Vagina (tissue), 2 donors: ENCODE measurements at places on chromosomes 2 and 18.

GRCh38 chr2:220198896-220199295 is 571.5 kb downstream of the SLC4A3 start:
- no peak overlapping the region for H3K27ac ChIP-seq
- no peak overlapping the region for H3K4me3 ChIP-seq
- no peaks in the 10 kb centered on the region for H3K27me3 ChIP-seq
- H3K36me3 ChIP-seq: no peaks in the 10 kb centered on the region
- H3K4me1 ChIP-seq: peaks cover 8% of the 10 kb centered on the region

GRCh38 chr2:46050489-46050888 is 246.7 kb upstream of the EPAS1 start:
- DNase-seq: no peak
- H3K4me1 ChIP-seq: no peaks in the 10 kb centered on the region
- no peak overlapping the region for H3K4me3 ChIP-seq

GRCh38 chr2:1431886-1432400 is 18.7 kb downstream of the TPO start:
- no peaks in the 10 kb centered on the region for H3K4me1 ChIP-seq
- no peak for DNase-seq
- H3K27ac ChIP-seq: no peak overlapping the region
- no peak overlapping the region for H3K4me3 ChIP-seq

DNA sequence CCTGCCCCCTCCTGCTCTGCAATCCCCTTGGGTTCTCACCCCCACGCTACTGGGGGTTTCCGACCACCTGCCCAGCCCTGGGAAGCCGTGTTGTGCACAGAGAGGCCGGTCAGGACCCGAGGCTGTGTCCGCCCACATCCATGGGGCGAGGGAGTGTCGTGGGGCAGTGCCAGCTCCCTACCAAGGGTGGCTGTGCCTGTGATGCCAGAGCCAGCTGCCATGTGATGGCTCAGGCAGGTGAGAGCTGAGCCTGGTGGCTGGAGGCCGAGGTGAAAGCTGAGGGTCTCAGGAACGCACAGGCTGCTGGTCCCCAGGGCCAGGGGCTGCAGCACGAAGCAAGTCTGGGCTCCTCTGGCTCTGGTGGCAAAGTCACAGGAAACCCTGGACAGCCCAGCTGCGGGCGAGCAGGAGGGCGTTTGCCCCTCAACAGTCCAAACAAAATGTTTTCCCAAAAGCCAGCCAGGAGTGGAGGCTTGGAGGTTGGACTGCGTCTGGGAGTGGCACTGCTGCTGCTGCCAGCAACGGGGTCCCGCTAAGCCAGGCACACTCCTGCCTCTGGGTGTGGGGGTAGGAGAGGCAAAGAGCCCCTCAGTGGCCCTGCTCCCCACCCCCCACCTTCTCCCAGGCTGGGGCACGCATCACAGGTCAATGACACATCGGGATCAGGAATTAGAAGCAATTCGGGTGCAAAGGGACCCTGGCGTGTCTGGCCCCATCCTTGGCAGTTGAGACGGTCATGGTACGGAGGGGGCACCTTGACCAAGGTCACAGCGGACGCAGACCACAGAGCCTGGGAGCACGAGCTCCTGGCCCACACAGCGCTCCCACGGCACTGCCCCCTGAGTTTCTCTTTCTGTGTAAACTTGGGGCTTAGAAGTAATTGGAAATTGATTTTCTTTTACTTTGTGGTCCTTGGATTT is 72.4 kb upstream of the GPC1 start:
- H3K4me1 ChIP-seq: no peaks in the 10 kb centered on the region
- H3K27me3 ChIP-seq: no peaks in the 10 kb centered on the region
- no peaks in the 10 kb centered on the region for H3K36me3 ChIP-seq
- H3K4me3 ChIP-seq: no peak overlapping the region
- H3K27ac ChIP-seq: no peak overlapping the region
- no peak for DNase-seq

DNA sequence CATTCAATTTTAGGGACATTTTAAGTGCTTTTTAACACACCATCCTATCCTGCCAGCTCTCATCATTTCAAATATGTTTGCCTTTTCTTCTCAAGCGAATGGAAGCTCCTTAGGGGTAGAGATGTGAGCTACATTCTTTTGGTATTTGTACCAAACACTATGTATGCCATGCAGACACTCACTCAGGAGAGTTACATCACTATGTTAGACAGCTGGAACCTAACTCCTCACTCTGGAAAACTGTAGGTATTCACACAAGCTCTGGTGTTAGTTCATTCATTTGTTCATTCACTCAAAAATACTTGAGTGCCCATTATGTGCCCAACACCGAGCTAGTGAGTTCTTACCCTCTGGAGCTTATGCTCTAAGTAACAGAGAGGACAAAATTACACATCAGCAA is 26.4 kb upstream of the RNU4ATAC start:
- H3K27ac ChIP-seq: no peak overlapping the region
- no peak overlapping the region for H3K4me3 ChIP-seq
- peaks cover 19% of the 10 kb centered on the region for H3K36me3 ChIP-seq

- H3K4me3 ChIP-seq: no peak overlapping the region
- no peak for DNase-seq
- H3K36me3 ChIP-seq: no peaks in the 10 kb centered on the region
- no peaks in the 10 kb centered on the region for H3K4me1 ChIP-seq
- no peaks in the 10 kb centered on the region for H3K27me3 ChIP-seq
- H3K27ac ChIP-seq: no peak overlapping the region
These were observed 151.4 kb downstream of the ETAA1 start for GRCh38 chr2:67548317-67549201.

GRCh38 chr18:58814317-58814716 is 50.4 kb upstream of the ZNF532 start:
- H3K4me1 ChIP-seq: no peaks in the 10 kb centered on the region
- no peaks in the 10 kb centered on the region for H3K36me3 ChIP-seq
- H3K4me3 ChIP-seq: no peak overlapping the region
- no peaks in the 10 kb centered on the region for H3K27me3 ChIP-seq
- no peak overlapping the region for H3K27ac ChIP-seq

DNA sequence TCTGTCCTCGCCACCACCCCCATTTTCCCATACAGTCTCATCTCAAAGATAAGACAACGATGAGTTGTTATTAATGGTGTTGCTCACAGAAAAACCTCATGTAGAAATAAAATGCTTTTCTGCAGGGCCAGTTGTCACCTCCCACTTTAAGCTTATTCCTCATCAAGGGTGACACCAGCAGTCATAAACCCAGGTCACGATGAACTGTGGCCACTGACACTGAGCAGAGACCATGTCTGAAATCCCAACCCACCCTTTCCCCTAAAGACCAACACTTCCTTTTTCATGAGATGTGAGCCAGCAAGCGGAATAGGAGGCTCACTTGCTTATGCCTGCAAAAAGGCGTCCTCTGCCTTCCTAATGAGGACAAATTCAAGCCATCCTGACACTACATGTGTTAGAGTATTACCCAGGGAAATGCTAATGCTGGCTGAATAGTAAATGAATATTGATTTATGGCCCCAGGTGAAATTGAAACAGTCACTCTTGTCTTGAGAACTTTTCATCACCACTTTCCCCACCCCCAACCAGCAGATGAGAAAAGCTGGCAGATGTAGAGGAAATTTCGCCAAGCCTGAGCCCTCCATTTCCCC is 228.4 kb downstream of the MGAT5 start:
- H3K27me3 ChIP-seq: no peaks in the 10 kb centered on the region
- no peak overlapping the region for H3K4me3 ChIP-seq
- H3K27ac ChIP-seq: no peak overlapping the region
- no peaks in the 10 kb centered on the region for H3K4me1 ChIP-seq

DNA sequence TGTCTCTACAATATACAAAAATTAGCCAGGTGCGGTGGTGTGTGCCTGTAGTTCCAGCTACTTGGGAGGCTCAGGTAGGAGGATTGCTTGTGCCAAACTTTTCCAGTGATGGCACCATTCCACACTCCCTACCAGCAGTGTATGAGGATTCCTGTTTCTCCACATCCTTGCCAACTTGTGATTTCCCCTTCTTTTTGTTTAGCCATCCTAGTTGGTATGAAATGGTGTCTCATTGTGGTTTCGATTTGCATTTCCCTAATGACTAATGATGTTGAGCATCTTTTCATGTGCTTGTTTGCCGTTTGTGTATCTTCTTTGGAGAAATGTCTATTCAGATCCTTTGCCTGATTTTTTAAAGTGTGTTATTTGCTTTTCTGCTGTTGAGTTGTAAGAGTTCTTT is 41.0 kb downstream of the EPB41L5 start:
- no peaks in the 10 kb centered on the region for H3K27me3 ChIP-seq
- no peak overlapping the region for H3K27ac ChIP-seq
- H3K4me3 ChIP-seq: no peak overlapping the region
- no peaks in the 10 kb centered on the region for H3K4me1 ChIP-seq

DNA sequence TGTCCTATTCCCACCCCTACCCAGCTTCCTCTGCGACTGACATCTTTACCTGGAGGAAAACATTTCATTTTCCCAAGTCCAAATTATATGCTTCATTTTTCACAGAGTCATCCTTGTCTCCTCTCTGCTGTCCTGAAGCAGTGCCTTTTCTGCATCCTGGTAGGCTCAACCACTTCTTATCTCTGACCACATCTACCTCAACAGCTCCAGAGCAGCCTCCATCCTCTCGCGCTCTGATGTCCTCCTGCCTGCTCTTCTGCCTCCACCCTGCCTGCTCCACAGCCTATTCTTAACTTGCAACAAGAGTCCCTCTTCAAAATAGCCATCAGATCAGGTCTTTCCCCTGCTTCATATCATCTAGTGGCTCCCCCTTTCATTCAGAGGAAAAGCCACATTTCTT is 457.1 kb downstream of the PARD3B start:
- no peaks in the 10 kb centered on the region for H3K4me1 ChIP-seq
- no peaks in the 10 kb centered on the region for H3K27me3 ChIP-seq
- no peak overlapping the region for H3K27ac ChIP-seq
- H3K36me3 ChIP-seq: no peaks in the 10 kb centered on the region

- H3K27ac ChIP-seq: no peak overlapping the region
- H3K4me1 ChIP-seq: no peaks in the 10 kb centered on the region
- DNase-seq: no peak
- H3K27me3 ChIP-seq: no peaks in the 10 kb centered on the region
These were observed 33.9 kb downstream of the NBAS start for GRCh38 chr2:15527074-15527739.

DNA sequence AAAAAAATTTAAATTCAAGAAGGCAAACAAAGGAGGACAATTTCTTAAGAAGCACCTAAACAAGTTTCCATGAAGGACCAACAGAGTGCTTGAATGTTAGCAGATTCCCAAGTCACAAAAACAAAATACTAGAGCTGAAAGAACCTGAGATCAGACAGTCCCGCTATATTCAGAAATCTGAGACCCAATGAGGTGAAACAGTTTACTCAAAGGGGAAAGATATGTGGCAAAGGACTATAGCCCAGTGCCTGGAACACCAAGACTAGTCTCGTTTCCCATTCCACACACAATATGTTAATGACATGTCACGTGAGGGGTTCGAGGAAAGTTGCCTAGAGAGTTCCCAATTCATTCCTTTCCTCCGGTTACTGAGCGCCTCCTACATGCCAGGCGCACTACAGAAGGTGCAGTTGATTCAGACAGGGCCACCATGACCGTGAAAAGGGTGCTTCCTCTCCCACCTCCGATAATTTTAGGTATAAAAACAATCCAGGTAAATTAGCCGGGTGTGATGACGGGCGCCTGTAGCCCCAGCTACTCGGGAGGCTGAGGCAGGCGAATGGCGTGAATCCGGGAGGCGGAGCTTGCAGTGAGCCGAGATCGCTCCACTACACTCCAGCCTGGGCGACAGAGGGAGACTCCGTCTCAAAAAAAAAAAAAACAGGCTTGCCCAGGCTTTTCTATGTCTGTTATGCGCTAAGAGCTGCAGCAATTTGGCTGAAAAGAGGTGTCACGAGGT is 617 bp downstream of the SRBD1 start:
- no peaks in the 10 kb centered on the region for H3K36me3 ChIP-seq
- H3K4me3 ChIP-seq: peak overlapping the region; percentile 84

DNA sequence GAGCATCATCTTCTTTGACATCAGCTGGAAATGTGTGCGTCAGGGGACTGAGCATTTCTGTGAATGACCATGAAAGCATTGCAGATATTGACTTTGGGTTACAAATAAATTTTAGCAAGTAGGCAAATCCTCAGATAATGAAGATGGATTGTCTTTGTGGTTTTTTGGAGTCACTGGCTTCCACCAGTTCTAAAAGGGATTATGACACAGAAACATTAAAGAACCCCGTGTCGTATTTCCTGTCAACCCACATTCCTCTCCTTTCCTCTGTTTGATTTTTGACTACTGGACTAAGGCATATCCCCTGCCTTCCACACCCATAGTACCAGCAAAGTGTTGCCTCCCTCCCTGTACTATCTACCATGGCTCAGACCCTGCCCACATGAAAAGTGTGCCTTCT is 268.1 kb downstream of the MYO3B start:
- H3K27ac ChIP-seq: no peak overlapping the region
- H3K27me3 ChIP-seq: no peaks in the 10 kb centered on the region
- no peak for DNase-seq
- H3K4me3 ChIP-seq: no peak overlapping the region
- H3K36me3 ChIP-seq: no peaks in the 10 kb centered on the region

DNA sequence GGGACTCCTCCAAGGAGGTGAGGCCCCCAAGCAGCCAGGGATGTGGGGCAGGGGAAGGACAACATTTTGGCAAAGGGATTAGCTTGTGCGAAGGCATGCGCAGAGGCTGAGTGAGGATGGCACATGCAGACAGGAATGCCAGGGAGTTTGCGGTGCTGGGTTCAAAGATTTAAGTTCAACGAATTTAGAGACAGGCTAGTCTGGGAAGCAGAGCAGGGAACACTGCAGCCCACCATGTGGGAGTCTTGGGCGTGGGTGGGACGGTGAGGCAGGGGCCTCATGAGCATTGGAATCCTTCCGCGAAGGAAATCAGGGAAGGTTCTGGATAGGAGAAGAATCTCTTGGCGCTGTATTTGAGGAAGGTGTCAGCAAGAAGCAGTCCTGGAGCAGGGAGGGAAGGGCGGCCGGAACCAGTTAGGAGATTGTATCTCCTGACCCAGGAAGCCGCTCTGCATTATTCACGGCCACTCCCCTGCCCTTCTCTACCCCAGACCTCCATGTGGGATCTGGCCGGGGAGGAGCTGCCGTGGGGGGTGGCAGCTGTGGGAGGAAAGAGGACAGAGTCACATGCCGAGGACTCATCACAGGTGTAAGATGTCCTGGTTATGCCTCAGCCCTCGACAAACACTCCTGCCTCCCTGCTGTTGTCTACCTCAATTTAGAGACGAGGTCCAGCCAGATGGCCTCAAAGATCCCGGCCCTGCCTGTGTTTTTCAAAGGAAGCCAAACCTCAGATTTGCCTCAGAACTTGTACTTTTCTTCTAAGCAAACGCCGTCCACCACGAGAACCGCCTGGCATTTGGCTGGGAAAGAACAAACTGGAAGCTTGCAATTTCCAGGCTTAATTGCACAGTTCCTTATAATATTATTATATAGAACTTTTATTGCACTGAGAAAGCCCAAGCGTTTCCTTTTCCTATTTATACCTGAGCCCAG is 123.7 kb upstream of the SMAD2 start:
- H3K27me3 ChIP-seq: no peaks in the 10 kb centered on the region
- DNase-seq: no peak
